ENCODE measurements at places on chromosomes 12 and 14.

DNA sequence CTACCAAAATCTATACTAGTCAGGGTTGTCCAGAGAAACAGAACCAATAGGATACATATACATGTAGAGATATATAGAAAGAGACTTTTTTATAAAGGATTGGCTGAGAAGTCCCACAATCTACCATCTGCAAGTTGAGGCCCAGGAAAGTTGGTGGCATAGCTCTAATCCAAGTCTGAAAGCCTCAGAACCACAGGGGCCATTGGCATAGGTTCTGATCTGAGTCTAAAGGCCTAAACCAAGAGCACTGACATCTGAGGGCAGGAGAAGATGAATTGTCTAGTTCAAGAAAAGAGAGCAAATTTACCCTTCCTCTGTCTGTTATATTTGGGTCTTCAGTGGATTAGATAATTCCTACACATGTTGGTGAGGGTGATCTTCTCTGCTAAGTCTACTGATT lies 433.1 kb downstream of the ADAMTS20 start:
- DNase-seq: no peak

- DNase-seq: no peak
Measured at GRCh38 chr12:62879691-62880090, 55.3 kb downstream of the PPM1H start.

GRCh38 chr12:28026701-28027100 lies 54.2 kb upstream of the PTHLH start:
- no peak for DNase-seq

DNA sequence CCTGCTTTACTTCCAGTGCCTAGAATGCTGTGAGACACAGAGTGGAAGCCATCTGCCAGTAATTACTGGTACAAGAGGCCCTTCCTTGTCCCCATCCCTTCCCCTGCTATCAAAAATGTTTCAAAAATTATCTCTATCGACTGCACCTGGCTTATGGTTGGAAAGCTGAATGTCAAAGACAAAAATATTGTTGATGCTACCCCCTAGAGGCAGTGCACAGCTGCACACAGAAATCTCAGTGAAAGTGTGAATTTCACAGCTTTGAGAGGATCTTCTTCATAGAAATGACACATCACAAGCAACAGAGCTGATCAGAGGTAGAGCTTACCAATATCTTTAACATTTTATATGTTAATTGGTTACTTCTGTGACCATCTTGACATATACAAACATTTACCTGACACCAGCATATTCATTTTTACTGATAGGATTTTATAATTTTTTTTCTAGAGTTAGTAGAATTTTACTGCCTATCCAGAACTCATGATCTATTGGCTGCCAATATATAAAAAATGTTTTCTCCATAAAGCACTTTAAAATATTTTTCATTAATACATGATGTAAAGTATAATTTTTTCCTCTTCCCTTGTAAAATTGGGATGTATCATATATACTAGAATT lies 138.0 kb downstream of the AACS start:
- peak; percentile 27 for DNase-seq
